ENCODE measurements at places on chromosomes 5 and 9.

DNA sequence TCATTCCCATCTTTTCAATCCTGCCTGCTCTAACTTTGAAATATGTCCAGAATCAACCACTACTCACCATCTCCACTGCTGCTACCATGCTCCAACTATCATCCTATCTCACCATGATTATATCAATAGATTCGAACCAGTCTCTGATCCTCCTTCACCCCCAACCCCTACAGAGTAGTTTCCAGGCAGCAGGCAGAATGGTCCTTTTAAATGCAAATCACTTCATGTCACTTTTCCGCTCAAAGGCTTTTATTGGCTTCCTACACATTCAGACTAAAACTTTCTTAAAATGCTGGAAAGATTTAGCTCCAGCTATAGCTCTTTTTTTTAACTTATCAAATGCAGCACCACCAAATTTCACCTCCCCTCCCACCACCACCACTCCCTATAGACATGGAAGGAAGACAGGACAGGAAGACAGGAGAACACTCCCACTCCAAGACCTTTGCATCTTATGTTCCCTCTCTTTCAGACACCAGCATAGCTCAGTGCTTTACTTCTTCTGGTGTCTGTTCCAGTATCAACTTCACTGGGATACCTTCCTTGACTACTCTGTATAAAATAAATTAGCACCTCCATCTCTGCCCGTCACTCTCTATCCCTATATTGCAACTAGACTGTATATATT, 9.9 kb upstream of the PPP2R2B start:
- DNase-seq: no peak

DNA sequence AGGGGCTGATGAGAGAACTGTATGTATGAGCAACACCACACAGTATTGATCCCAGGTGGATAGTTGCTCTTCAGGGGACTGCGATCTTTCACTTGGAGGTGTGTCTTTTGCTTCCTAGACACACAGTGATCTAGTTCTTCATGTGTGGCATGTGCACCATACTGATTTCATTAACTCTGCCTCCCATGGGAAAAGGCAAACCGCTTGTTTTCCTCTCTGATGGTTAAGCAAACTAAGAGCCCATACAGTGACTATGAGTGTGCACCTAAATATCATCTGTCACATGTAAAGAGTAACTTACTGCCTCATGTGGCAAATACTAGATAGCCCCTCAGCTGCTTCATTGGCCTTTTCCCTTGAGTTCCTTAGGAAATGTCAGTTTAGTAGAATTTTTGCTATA, 147.3 kb downstream of the TLE4 start:
- no peak for DNase-seq

GRCh38 chr5:145934276-145934675, 2.1 kb upstream of the SH3RF2 start:
- no peak for DNase-seq

GRCh38 chr5:173484569-173484968, 131.9 kb downstream of the BOD1 start:
- DNase-seq: no peak

DNA sequence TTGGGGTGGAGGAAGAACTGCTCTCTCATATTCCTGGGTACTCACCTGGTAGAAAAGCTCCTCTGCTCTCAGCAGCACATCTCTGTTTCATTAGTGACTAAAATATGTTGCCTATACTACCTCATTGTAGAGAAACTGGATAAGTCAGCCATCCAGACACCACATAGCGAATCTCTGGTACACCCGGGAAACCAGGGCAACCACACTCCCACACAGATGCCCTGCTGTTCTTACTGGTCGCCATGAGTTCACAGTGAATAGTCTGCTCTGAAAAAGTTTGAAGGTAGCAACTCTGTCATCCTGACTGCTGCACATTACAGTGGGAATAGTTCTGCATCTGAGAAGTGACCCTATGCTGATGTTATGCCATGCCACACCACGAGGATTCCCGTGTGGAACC, 135.0 kb downstream of the ENTREP1 start:
- no peak for DNase-seq

DNA sequence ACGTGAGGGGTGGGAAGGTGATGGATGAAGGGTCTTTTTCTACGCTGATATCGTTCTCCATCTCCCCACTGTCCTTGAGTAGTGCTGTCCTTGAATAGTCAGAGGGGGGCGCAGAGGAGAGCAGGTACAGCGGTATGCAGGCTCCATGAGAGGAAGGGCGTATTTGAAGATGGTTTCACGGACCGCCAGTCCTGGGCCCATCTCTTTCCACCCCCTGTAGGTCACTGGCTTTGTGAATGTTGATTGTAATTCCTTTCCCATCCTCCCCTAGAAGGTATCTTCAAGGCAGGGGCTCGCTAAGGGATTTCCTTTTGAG, 40.8 kb upstream of the DAB2IP start:
- DNase-seq: no peak

- no peak for DNase-seq
Observed at GRCh38 chr5:20678386-20678785, 690.4 kb upstream of the CDH18 start.

GRCh38 chr5:42813533-42813932, 1.8 kb upstream of the SELENOP start:
- no peak for DNase-seq

GRCh38 chr5:78554670-78555069, 93.9 kb downstream of the LHFPL2 start:
- DNase-seq: no peak

- DNase-seq: peak; percentile 79
Observed at GRCh38 chr5:172707285-172708182, 63.5 kb downstream of the DUSP1 start.

DNA sequence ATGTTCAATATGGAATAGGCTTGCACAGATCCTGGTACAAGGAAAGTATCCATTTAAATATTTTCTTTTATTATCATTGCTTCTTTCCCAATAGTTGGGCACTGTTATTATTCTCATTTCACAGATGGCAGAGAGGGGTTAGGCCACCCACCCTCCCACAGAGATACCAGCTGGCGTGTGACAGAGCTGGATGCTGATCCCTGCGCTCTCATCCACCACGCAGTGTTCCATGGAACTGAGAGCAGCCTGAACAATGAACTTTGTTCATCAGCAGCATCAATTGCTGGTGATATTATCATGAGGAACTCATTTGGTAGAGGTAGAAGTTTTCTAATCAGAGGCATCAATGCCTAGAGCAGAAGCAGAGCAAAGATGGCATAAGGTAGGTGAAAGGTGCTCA, 227.9 kb downstream of the ESM1 start:
- no peak for DNase-seq

DNA sequence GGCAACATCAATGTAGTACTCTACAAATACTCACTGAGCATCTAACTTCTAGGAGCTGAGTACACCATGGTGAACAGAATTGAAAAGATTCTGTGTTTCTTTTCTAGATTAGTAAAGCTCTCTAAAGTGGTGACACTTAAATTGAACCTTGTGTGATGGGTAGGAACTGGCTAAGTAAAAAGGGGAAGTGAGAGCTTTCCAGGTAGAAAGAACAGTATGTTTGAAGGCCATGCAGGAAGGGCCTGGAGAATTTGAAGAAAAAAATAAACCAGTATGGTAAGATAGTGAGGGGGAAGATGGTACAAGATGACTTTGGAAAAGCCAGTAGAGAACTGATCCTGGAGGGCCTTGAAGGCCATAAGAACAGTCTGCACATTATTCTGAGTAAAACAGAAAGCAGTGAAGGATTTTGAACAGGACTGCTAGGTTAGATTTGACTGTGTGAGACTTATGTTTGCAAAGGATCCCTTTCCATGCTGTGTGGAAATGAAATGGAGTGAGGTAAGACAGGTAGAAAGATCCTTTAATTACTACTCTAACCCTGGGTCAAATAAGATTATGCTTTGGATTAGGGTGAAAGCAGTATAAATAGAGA, 46.7 kb upstream of the UBQLN1 start:
- DNase-seq: no peak

DNA sequence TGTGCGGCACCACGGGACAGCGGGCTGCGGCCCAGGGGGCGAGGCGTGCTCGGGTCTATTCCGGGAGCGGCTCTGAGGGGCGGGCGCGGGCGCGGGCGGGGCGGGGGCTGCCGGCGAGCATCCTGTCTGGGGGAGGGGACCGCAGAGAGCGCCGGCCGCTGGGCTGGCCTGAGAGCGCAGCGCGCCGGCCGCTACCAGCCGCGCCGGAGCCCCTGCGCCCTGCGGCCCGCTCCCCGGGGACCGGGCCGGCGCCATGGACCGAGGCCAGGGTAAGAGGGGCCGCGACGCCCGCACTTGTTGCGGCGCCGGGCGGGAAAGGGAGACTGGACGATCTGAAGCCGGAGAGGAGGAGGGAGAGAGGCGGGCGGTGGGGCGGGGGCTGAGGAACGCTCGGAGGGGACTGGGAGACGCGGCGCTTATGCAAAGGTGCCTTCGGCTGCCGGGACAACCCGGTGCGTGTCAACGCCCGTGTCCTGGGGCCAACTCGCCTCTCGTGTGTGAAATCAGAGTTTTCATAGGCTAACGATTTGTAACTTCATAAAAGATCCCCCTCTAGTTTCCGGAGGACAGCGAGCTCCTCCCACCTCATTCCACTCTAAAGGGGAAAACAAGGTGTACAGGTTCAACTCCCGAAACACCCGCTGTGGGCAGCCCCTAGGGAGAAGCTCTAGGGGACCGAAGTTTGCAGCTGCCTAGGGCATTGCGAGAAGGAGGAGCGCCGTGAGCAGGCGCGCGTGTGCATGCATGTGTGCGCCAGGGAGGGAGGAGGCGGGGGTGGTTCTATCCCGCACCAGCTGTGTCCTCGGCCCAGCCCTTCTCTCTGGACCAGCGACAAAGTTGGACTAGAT, at the start of gene AFAP1L1:
Gene AFAP1L1, plus strand, starts transcription at position 144 of the 848 bp plus-strand sequence. Its CDS starts 110 bp downstream, at position 254.
- peak; percentile 73 for DNase-seq

- DNase-seq: peak; percentile 57
Observed at GRCh38 chr5:32170303-32171151, 3.6 kb downstream of the GOLPH3 start.

GRCh38 chr5:59757442-59757841, 136.1 kb downstream of the PDE4D start:
- DNase-seq: no peak

GRCh38 chr5:126117044-126117443, 306.2 kb upstream of the GRAMD2B start:
- DNase-seq: no peak

GRCh38 chr9:100028201-100028784, 70.5 kb downstream of the ERP44 start:
- peak; percentile 82 for DNase-seq

DNA sequence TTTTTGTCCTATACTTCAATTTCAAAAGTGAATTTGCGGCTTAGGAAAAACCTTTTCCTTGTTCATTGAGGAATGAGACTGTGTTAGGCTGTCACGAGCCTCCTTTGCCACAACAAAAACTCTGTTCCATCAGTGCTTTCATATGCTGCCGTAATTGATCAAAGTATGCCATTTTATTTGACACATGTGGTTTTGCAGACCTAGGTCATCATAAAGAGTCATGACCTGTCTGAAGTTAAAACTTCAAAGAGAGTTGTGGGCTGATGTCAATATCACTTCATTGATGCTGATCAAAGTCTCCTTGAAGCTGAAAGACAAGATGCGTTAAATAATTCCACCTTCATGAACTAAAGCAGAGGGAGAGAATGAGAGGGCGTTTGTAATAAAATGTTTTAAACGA, 55.5 kb downstream of the SYK start:
- no peak for DNase-seq

DNA sequence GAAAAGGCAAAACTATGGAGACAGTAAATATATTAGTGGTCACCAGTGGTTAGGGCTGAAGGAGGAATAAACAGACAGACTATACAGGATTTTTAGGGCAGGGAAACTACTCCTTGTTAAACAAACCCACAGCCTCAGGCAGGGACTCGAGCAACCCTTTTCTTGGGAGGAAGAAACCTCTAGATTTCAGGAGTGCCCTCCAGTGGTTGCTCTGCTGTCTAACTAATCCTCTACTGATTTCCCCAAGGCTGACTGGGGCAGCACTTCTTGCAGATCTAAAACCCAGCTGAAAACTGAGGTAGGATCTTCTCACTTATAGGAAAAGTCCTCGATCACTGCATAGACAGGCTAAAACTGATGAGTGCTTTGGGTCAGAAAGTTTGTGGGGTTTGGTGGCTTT, 176.8 kb downstream of the ISOC1 start:
- DNase-seq: no peak

GRCh38 chr9:102534031-102534430, 461.1 kb upstream of the CYLC2 start:
- DNase-seq: no peak

GRCh38 chr5:74336297-74336696, 304.2 kb downstream of the ENC1 start:
- DNase-seq: no peak

DNA sequence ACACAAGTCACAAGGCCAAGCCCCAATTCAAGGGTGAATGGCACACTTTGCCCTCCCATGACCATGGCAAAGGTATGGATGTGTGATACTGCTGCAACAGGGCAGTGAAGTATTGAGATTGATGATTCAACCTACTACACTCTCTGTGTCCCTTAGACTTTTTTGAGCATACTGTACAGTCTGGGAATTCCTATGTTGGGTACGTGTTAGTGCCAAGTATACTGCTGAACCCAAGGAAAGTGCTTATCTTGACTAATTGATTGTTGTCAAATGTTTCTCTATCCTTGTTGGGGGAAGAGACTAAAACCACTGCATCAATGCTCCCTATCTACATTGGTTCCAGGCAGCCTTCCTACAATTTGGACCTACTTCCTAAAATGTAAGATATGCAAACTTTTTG, 93.7 kb downstream of the NDFIP1 start:
- no peak for DNase-seq

DNA sequence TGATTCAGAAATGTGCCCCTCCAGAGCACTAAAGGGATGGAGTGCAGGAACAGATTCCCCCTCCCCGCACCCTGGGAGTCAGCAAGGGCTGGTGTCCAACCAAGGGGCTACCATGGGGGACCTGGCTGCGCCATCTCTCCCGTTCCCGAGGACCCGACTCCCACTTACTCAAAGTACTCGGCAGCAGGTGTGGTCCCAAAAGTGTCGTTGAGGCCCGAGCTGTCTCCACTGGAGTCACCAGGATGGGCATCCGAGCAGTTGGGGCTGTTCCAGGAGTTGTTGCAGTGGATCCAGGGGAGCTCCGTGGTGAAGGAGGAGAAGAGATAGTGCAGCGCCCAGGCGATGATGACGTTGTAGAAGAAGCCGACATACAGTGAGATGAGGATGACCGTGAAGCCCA, 12.9 kb downstream of the SLC6A3 start:
- DNase-seq: no peak

GRCh38 chr5:172775326-172776234, 4.6 kb upstream of the DUSP1 start:
- peak; percentile 75 for DNase-seq

GRCh38 chr5:177403792-177404640, 3.6 kb upstream of the PFN3 start:
- DNase-seq: peak; percentile 93

- peak; percentile 22 for DNase-seq
Observed at GRCh38 chr5:81750308-81751008, 439 bp downstream of the SSBP2 start.

Data from AG08395 (cell line).